ENCODE measurements at places on chromosomes 7 and 10.

- no peak for DNase-seq
Observed at GRCh38 chr7:93062599-93062998, 55.2 kb downstream of the SAMD9 start.

GRCh38 chr10:71816421-71816851 is 34.6 kb downstream of the PSAP start:
- no peak for DNase-seq

- DNase-seq = no peak
Observed at GRCh38 chr7:35285799-35286198, 31.9 kb upstream of the TBX20 start.

GRCh38 chr10:117320050-117320665 is 55.1 kb downstream of the PDZD8 start:
- DNase-seq = no peak

GRCh38 chr10:80260295-80261243 is 28.9 kb downstream of the MAT1A start:
- DNase-seq = no peak

DNA sequence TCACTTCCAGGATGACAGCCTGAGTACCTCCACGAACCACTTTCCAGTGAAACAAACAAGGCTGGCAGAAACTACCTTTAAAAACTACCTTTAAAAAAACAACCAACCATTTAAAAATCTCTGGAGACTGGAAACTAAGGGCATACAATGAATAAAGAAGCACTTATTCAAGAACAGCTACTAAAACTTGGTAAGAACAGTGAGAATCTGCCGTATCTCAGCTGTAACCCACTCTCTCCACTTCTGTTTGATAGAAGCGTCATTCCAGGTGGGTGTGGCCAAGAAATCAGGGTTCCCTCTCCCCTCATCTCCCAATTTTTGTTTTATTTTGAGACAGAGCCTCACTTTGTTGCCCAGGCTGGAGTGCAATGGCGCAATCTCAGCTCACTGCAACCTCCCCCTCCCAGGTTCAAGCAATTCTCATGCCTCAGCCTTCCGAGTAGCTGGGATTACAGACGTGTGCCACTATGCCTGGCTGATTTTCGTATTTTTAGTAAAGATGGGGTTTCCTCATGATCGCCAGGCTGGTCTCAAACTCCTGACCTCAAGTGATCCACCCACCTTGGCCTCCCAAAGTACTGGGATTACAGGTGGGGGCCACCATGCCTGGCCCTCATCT is 158.8 kb upstream of the CHST15 start:
- no peak for DNase-seq

- DNase-seq = no peak
Observed at GRCh38 chr7:107446988-107447387, 22.9 kb upstream of the GPR22 start.

- DNase-seq = no peak
Observed at GRCh38 chr7:18290223-18290622, 205.3 kb upstream of the HDAC9 start.

- no peak for DNase-seq
Observed at GRCh38 chr10:67936416-67936815, 52.0 kb downstream of the SIRT1 start.

DNA sequence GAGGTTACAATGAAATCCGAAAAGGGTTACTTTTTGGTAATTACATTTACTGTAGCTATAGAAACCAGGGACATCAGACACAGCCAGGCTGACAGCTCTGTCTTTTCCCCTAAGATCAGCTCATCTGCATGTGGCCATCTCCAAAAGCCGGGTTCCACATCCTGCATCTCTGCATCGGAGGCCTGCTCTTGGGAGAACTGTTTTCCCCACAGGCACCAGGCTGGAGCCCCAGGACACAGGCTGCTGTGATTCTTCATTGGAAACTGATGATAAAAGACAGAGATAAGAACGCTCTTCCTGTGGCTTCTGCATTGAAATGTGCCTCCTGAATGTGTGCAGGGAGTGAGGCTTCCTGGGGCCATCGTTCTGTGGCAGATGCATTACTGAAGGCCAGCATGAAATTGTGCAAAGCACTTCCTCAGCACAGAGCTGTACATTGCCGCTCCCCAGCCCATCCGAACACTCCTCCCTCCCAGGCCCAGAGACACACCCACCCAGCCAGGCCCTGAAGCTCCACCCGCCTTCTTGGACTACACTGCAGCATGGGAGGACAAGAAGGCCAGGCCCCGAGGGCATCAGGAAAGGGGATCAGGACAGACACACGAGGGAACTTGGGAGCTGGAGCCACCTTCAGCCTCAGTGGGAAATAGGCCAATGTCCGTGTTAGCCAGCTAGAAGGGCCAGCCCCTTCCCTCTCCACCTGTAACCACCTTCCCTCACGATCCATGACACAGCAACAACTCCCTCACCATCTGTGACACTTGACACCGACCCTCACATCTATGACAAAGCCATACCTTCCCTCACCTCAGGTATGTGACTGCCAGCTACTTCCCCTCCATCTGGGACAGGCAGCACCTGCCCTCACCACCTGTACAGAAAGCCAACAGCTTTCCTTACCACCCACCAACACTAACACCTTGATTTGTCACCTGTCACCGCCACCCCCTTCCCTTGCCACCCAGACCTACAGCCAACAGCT is 113.2 kb downstream of the GRID1 start:
- DNase-seq = peak; percentile 44

GRCh38 chr7:126699707-126700106 is 553.0 kb downstream of the GRM8 start:
- DNase-seq = no peak

DNA sequence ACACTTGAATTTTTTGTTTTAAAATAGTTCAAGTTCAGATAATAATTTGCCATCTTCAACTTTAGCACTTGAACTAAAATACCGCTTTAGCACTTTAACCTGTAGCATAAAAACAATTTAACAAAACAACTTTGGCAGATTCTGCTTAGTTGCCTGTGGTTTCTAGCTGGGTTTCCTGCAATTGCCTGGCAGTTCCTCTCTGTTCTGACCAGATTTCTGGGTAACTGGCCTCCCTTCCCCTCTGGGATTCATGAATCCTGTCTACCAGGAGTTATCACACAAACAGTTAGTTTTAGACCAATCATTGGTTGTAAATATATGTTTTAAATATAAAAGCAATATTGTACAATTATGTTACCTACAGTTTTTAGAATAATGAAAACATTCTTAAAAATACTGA is 89.8 kb upstream of the HDAC9 start:
- DNase-seq = no peak

DNA sequence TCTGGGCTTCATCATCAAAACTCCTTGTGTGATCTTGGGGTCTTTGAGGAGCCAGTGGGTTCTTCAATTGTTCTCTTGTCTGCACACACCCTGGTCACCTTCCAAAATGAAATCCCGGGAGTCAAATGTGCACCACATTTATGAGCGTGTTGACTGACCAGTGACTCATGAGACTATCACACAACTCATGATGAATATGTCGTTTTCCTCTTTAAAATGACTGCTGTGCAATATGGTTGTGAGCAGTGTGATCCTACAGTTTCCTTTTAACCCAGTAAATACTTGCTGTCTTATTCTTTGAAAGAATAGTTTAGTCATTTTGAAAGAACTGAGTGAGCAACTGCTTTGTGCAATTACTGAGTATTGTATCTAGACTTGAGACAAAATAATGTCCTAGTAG is 149.2 kb downstream of the DYNC1I1 start:
- DNase-seq = no peak

DNA sequence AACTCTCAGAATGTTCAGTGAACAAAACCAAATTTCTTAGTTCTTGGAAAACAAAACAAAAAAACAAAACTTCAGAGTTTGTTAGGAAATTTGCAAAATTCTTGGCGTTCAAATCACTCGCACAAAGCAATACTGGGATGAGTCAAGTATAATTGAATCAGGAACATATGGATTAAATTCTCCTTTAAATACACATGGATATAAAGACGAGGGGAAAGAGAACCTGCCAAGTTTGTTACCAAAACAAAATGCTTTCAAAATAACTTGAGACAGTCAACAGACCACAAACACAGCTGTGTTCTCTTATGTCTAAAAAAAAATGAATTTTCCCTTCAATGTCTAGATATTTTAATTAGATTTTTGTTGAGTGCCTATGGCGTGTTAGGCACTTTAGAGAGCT is 93.5 kb upstream of the MPP7 start:
- DNase-seq = no peak

DNA sequence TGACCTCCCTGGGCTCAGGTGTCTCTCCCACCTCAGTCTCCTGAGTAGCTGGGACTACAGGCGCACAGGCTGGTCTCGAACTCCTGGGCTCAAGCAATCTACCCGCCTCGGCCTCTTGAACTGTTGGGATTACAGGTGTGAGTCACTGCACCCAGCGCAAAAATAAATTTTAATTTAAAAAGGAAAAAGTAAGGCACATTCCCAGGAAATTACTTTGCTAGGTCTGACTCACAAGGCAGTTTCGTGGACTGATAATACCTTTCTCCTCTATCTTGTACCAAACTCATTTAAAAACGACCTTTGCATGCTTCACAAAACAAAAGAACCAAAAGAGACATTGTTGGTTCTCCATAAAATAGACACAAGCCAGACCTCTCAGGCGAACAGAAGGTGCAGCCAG is 29.7 kb downstream of the PARP12 start:
- DNase-seq = no peak

- no peak for DNase-seq
Observed at GRCh38 chr7:157361537-157361936, 24.7 kb downstream of the DNAJB6 start.

GRCh38 chr7:7176406-7177043 is 5.8 kb upstream of the C1GALT1 start:
- no peak for DNase-seq

DNA sequence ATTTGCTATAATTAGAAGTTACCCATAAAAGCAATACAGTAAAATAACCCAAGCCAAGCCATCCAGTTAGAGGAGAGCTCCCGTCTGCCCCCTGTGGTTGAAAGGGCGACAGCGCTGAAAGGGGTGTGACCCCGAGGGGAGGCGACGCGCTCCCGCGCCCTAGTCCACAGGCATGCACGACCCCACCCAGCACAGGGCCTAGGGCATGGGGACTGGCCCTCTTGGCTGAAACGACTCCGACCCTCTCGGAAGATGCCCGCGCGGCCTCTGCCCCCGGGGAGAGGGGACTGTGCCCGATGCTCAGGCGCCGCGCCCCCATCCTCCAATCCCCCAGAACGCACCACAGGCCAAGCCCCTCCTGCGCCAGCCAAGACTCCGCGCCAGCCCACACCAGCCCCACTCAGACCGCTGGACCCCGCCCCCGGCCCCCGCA is 64.0 kb downstream of the CSGALNACT2 start:
- no peak for DNase-seq

GRCh38 chr7:33721895-33722294 is 183.4 kb upstream of the BMPER start:
- DNase-seq = no peak

DNA sequence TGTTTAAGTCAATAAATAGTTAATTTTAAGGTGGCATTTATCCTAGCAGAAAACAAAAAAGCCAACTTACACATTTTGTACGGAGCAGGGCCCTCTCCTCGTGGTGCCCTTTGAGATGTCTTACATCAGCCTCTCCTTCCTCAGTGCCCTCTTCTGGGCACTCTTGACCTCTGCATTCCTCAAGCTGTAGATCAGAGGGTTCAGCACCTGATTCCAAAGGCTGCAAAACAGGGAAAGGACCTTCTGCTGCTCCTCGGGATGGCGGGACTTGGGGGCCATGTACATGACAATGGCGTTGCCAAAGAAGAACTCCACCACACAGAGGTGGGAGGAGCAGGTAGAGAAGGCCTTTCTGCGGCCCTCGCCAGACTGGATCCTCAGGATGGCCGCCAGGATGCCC is 4.6 kb upstream of the OR2A14 start:
- DNase-seq = no peak

DNA sequence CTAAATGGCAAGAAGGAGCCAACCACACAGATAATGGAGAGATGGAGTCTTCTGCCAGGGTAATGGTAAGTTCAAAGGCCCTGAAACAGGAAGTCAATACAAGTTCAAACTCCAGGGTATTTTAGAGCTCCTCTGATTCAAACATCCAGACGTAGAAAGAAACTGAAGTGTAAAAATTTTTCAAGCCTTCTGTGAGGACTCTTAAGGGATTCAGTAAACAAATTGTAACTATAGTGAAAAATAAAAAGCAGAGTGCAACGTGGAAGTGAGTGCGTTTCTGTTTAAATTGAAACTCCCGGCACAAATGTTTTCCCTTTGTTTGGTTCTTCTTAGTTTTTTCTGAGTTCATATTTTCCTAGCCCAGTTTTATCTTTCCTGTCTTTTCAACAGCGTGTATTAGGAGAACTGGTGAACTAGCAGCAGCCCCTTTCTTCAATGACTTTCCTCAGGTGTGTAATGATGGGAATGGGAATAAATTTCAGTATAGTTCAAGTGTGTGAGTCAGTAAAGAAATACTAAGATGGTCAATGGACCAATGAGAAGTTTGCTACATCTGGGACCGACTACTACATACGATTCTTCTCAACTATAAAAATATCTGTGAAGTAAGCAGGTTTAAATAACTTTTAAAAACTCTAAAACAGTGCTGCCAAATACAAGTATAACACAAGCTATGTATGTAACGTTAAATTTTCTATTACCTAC is 298.9 kb downstream of the CSTF2T start:
- DNase-seq = no peak

DNA sequence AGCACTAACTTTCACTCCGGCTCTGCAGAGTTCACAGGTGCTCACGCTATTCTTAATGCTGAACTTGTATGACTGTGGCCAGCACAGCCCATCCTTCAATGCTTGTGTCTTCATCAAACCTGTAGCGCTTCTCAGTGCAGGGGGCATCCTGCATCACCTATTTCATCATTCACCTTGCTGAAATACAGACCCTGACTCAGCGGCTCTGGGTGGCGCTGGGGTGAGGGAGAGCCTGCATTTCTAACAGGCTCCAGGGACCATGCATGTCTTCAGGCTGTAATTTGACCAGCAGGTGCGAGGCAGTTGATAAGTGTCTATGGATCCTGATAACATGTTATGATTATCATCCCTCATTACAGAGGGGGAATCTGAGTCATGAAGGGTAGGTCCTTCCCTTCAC is 89.3 kb downstream of the VOPP1 start:
- no peak for DNase-seq

- DNase-seq = no peak
Observed at GRCh38 chr7:105007298-105007697, 6.7 kb upstream of the KMT2E start.

- no peak for DNase-seq
Observed at GRCh38 chr7:151940048-151940811, 16.0 kb upstream of the GALNTL5 start.

- DNase-seq = no peak
Observed at GRCh38 chr7:23476286-23477156, 6.2 kb upstream of the IGF2BP3 start.

GRCh38 chr7:74014931-74015330 is 13.0 kb upstream of the ELN start:
- DNase-seq = no peak
